ENCODE measurements at places on chromosomes 1 and 21. TPM values are rescaled to one million over a fixed set of nuclear protein-coding genes. Genes with fewer than 3 reads are reported as not detected.

DHCR24 gene
- total RNA-seq: 146 TPM

C1orf115 gene
- total RNA-seq: 0.50 TPM

NTMT2 gene
- total RNA-seq: not detected

C1orf56 gene
- total RNA-seq: 1.7 TPM

CR1L gene
- total RNA-seq: not detected

TNFRSF8 gene
- under 0.01 TPM for total RNA-seq

C1orf21 gene
- total RNA-seq: 50.9 TPM

GJA9 gene
- total RNA-seq: not detected

S100A7 gene
- total RNA-seq: not detected

LCE2C gene
- total RNA-seq: not detected

FLVCR1 gene
- total RNA-seq: 6.8 TPM

OR2T11 gene
- not detected for total RNA-seq

ETV3 gene
- total RNA-seq: 12.7 TPM

SMYD3 gene
- 43.9 TPM for total RNA-seq

SYT14 gene
- 8.1 TPM for total RNA-seq

GJA4 gene
- 0.15 TPM for total RNA-seq

TIAM1 gene
- total RNA-seq: 2.9 TPM

PRR9 gene
- total RNA-seq: not detected

NBPF10 gene
- total RNA-seq: 2.0 TPM

CFHR1 gene
- not detected for total RNA-seq

MRAP gene
- total RNA-seq: not detected

S100B gene
- 0.29 TPM for total RNA-seq

C1orf167 gene
- 0.99 TPM for total RNA-seq

OR6K2 gene
- total RNA-seq: not detected

GSTM1 gene
- total RNA-seq: 0.15 TPM

Data from smooth muscle cell of trachea (primary cell).